ENCODE measurements at places on chromosomes 1 and 21.

DNA sequence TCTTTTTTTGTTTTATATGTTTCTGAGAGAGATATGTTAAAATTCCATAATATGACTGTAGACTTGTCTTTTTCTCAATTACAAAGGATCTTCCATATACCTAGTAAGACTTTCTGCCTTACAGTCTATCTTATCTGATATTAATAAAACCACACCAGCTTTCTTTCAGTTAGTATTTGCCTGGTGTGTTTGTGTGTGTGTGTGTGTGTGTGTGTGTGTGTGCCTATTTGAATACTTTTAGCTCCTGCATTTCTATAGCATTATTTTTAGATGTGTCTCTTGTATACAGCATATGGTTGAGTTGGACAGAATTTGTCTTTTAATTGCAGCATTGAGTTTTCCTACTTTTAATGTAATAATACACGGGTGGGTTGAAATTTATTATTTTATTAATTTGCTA is 27.5 kb downstream of the ST6GALNAC3 start:
- no peak for DNase-seq

GRCh38 chr1:66357021-66357420 is 176.9 kb upstream of the SGIP1 start:
- DNase-seq: no peak

GRCh38 chr1:232891071-232891470 is 59.3 kb upstream of the NTPCR start:
- no peak for DNase-seq

- DNase-seq: no peak
Measured at GRCh38 chr1:90714521-90714951, 2.6 kb downstream of the BARHL2 start.

- DNase-seq: no peak
Measured at GRCh38 chr1:110523011-110523410, 4.0 kb upstream of the KCNA10 start.

DNA sequence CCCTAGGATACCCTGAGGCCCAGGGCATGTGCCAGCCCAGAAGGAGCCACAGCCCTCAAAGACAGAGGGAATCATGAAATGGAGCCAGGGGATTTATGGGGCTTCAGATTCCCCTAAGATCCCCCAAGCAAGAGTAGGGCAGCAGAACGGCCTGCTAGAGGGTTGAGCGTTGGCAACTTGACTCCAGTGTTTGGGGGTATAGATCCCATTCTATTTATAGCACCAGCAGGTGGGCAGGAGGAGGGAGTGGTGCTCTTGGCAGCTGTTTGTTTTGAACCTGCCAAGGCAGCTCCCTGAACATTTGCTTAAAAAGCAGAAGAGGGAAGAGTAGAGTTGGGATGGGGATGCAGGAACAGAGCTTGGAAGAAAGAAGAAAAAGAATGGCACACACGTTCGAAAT is 33.7 kb downstream of the GLUL start:
- DNase-seq: no peak
